Fibroblast of pulmonary artery (primary cell): ENCODE measurements at places on chromosomes 3 and 15.

DNA sequence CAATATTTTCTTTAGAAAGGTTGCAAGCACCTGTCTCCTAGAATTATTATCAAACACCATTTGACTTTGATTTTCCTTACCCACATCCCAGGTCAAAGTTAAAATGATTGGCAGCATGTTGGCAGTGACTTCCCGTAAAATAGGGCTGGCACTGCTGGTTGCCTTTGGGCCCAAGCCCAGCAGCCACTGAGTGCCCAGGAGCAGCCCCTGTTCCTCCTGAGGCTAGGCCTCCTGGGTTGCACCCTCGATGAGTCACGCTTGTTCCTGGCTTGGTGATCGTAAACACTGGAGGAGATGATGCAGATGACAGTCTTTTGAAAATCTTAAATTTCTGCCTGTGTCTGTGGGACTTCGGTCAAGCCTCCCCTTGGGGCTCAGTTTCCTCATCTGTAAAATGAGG is 290.0 kb downstream of the TLE3 start:
- peak; percentile 27 for DNase-seq

GRCh38 chr3:177652556-177653291 is 455.4 kb upstream of the TBL1XR1 start:
- no peak for DNase-seq

DNA sequence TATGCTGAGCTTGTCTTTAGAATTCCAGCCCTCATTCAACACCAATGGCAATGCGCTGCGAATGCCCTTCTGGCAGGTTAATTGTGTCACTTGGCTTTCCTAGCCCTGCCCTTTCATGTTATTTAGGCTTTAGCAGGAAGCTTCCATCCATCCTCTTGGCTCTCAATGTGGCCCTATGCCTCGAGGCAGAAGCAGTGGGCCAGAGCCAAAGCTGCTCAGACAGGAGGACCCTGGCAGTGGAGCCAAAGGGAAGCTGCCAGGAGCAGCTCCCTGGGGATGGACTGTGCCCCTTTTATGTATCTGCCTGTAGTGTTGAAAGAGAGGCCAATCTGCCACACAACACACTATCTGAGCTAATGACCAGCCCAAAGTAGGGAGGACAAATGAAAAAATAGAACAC is 376.4 kb downstream of the CTNNB1 start:
- DNase-seq = no peak

- DNase-seq = no peak
These were observed 7.7 kb downstream of the ITIH1 start for GRCh38 chr3:52784931-52785590.

GRCh38 chr3:39766433-39766832 is 43.0 kb upstream of the MYRIP start:
- DNase-seq = no peak
